Substantia nigra (tissue), 51 donors: ENCODE measurements at places on chromosomes 3 and 15.

GRCh38 chr15:90053685-90054466, 48.4 kb downstream of the IDH2 start:
- DNase-seq: no peak

- no peak for DNase-seq
These were observed 457.1 kb downstream of the MFSD1 start for GRCh38 chr3:159258934-159259333.

DNA sequence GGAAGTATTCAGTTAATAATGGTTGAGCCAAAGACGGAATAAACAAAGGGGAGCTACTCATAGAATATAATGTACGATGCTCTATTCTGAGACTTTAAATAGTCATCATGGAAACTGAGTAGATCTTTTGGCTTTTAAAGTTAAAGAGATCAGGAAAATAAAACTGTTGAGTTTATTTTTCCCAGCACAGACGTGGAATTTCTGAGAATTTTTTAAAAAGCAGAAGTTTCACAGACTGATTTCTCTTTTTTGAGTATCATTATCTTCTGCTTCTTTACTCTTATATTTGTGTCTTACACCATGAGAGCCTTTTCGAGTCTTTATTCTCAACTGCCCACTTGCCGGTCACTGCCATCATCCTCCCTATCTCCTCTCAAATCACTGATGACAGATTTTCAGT, 13.2 kb downstream of the P2RY14 start:
- no peak for DNase-seq

DNA sequence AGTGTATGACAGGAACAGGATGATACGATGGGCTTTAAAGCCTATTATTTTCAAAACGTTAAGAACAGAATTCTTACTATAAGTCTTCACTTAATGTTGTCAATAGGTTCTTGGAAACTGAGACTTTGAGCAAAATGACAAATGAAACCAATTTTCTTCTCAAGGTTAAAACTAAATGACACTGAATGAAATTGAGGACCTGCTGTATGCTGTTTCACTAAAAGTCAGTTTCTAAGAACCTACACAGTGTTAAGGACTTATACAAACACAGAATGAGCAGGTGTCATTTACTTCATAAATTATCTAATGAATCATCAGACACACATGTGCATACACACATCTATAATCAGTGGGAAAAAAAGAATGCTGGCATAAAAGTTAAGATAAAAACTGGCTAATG, 106.9 kb downstream of the RFTN1 start:
- no peak for DNase-seq

- DNase-seq: no peak
These were observed 67.5 kb upstream of the AKAP13 start for GRCh38 chr15:85312929-85313331.

GRCh38 chr3:127889461-127889863, 25.6 kb upstream of the KBTBD12 start:
- no peak for DNase-seq

DNA sequence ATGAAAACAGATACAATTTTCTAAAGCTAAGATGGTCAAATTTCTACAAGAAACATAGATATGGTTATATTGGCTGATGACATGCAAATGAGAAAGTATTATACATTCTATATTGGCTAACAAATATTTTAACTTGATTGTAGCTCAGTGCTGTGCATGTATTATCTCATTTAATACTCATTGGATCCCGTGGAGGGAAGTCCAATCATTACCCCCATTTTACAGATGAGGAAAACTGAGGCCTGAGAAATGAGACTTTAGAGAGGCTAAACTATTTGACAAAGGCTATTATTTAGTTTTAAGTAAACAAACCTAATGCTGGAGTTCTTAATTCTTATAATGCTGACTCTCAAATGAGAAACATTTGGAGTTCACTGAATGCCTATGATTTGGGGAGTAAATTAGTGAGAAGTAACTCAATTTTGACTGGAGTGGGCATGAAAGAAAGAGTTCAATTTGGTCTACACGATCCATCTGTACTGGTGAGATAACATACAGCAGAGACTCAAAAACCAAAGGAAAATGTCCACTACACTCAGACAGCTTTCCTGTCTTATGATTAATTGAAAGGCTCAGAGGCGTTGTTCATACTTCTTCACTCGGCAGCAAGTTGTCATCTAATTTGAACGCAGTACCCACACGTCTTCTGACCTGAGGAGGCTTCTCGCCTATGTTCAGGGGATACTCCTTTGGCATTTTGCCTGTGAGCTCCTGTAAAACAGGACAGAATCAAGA, 72.2 kb upstream of the LMOD3 start:
- no peak for DNase-seq
